ENCODE measurements at places on chromosomes 12 and 14. TPM values are rescaled to one million over a fixed set of nuclear protein-coding genes. Genes with fewer than 3 reads are reported as not detected.
A peak's percentile ranks its signal among the peaks of the same experiment; 100 is the strongest.

GRCh38 chr14:92154283-92154942, 32.6 kb downstream of the CPSF2 start:
- H3K4me1 ChIP-seq, result peaks cover 8% of the 10 kb centered on the region
- DNase-seq, result no peak
- no peak overlapping the region for H3K27ac ChIP-seq
- H3K36me3 ChIP-seq, result peaks cover 35% of the 10 kb centered on the region
- H3K4me3 ChIP-seq, result no peak overlapping the region
- H3K27me3 ChIP-seq, result no peaks in the 10 kb centered on the region

Gene KRT4
- total RNA-seq, result not detected

Gene LRRC10
- total RNA-seq, result not detected

Gene AACS
- 25.5 TPM for total RNA-seq

Gene COCH
- total RNA-seq, result 2.8 TPM

DNA sequence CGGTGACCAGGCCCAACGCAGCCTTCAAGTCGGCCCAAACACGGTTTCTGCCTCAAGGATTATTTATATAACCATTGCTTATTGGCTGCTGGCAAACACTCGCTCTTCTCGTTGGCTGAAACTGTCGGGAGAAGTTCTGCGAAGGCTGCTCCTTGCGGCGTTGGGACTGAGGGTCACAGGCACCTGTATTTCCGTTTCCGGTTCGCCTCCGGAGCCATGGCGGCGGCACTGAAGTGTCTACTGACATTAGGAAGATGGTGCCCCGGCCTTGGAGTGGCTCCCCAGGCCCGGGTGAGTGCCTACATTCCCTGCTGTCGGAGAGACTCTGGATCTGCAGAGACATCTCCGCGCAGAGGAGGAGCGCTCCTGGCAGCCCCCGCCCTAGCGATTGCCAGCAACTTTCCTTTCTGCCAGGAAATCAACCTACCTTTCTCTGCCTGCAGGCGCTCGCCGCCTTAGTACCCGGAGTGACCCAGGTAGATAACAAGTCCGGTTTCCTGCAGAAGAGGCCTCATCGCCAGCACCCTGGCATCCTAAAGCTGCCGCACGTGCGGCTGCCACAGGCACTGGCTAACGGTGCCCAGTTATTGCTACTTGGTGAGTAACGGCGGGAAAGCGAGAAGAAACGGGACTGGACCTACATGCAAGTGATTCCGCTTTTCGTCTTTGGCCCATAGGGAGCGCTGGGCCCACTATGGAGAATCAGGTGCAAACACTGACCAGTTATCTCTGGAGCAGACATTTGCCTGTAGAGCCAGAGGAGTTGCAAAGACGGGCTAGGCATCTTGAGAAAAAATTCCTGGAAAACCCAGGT, at the start of gene METTL17:
Gene METTL17 (plus strand): TSS at position 194 of the 814 bp plus-strand sequence. CDS start 23 bp downstream, at position 217.
- H3K4me1 ChIP-seq, result peaks cover 21% of the 10 kb centered on the region
- peak within 1 kb of the TSS; percentile 89 for H3K27ac ChIP-seq
- H3K4me3 ChIP-seq, result peak within 1 kb of the TSS; percentile 95
- DNase-seq, result peak; percentile 82

DNA sequence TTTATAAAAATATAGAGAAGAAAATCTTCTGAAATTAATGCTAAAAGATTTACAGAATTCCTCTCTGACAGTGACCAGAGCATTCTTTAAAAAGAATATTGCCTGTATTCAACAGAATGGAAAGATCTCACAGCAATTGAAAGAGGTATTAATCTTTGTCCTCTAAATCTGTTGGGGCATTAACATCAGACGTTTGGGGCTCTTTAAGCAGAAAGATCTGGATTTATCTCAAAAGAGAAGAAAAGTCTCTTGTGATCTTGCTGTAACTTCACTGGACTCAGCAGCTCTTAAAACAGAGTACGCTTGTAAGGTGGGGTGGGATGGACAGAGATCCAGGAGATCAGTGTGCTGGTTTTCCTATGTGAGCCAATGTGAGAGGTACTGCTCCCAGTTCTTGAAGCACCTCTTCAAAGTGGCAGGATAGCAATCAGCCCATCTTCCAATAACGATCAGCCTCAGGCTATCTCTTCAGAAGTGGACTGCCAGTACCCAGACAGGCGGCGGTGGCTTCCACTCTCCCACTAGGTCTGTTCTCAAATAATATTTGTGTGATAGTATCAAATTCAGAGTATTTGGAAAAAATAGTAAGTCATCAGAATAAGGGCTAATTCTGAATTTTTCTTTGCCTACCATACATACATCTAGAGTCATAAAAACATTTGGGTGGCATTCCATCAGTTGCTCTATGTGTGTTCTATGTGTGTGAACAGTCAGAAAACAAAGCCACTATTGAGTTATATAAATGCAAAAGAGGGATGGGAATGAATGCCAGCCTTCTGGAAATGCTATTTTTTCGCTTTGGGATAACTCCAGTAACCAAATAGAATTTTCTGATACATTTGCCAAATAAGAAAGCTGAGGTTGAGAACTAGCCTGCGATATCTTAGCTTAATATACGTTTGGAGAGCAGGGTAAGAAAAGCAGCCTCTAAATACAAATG, 237.4 kb upstream of the RGS6 start:
- DNase-seq, result no peak
- H3K27me3 ChIP-seq, result no peaks in the 10 kb centered on the region
- H3K27ac ChIP-seq, result no peak overlapping the region
- H3K36me3 ChIP-seq, result peaks cover 47% of the 10 kb centered on the region

Gene JPH4
- total RNA-seq, result not detected

DNA sequence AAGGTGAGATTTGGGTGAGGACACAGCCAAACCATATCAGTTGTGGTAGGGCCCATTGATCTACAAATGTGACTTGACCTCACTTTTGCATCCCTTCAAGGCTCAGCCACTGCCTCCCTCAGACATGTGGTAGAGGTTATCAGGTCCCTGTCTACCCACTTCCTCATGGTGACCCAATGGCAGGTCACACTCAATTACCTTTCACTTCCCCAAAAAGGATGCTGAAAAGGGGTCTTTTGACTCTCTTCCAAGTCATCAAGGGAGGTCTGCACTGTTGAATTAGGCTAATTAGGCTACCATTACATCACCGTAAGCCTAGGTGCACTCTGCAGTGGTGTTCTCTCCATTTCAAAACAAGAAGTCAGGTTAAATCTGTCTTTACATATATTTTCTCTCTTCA, 22.6 kb upstream of the DRAM1 start:
- H3K36me3 ChIP-seq, result no peaks in the 10 kb centered on the region
- peaks cover 9% of the 10 kb centered on the region for H3K4me1 ChIP-seq
- H3K4me3 ChIP-seq, result no peak overlapping the region
- peak overlapping the region; percentile 13 for H3K27ac ChIP-seq

Gene SLC25A47
- total RNA-seq, result not detected

DNA sequence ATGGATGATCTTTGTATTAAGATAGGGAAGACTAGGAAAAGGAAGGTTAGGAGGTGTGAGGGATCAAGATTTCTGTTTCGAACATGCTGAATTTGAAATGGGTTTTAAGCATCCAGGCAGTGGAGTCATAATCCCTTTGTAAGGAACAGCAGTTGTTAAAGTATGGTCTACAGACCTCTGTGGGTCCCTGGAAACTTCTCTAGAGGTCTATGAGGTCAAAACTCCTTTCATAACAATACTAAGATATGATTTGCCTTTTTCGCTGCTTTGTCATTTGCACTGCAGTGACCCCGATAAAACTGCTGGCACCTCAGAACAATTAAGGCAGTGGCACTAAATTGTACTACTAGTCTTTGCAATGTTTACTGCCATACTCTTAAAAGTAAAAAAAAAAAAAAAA, 1.5 kb downstream of the RAD51AP1 start:
- peak overlapping the region; percentile 100 for H3K4me3 ChIP-seq
- peak overlapping the region; percentile 75 for H3K27ac ChIP-seq
- H3K4me1 ChIP-seq, result peaks cover 26% of the 10 kb centered on the region
- no peak for DNase-seq
- H3K36me3 ChIP-seq, result peaks cover 16% of the 10 kb centered on the region
- no peaks in the 10 kb centered on the region for H3K27me3 ChIP-seq

Gene LRRC43
- total RNA-seq, result not detected

DNA sequence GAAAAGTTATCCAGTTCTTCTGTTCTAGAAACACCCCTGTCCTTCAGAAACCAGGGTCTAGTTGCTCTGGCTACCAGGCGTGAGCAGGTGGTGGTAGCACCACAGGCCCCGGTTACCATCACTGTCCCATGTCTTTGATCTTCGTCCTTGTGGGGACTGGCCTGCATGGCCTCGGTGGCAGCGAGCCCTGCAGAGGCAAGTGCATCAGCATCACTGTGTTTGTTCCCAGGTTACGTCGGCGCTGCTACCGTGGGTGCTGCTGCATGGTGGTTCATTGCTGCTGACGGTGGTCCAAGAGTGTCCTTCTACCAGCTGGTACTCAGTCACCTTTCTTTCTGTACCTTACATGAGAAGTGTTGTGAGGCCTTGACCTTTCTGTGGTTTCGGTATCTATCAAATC, 58.9 kb downstream of the ANAPC7 start:
- DNase-seq, result no peak
- H3K36me3 ChIP-seq, result peaks cover 37% of the 10 kb centered on the region
- H3K4me1 ChIP-seq, result peaks cover 16% of the 10 kb centered on the region
- H3K27me3 ChIP-seq, result no peaks in the 10 kb centered on the region
- H3K27ac ChIP-seq, result no peak overlapping the region

GRCh38 chr14:55240526-55241178, 30.6 kb upstream of the FBXO34 start:
- H3K27me3 ChIP-seq, result peaks cover 11% of the 10 kb centered on the region
- no peak overlapping the region for H3K4me3 ChIP-seq
- H3K27ac ChIP-seq, result no peak overlapping the region
- H3K4me1 ChIP-seq, result peaks cover 3% of the 10 kb centered on the region

Gene KIF26A
- total RNA-seq, result 0.17 TPM

Gene MUCL1
- total RNA-seq, result not detected

DNA sequence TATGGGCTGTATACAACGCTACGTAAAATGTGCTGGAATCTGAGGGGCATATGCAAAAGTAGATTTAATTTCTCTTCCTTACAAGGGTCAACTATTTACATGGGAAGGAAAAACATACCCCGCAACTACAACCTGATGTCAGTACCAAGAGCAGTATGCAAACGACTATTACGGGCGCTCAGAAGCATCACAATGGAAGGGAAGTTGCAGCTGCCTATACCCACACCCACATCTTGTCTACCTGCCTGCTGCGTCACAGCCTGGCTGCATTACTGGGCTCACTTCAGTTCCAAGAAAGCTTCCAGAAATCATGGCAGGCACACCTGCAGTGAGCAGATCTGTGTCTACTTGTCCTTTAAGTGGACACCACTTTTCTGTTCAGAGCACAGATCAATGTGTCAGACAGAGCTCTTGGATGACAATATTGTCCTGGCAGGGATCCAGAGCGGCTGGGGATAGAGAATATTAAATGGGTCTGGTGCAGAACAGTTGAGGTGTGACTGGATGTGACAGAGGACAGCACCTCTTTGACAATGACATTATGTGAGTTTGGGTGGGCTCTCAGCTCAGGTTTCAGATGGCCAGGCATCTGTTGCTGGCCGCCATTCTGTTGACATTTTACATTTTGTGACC, 41.5 kb upstream of the GNG2 start:
- no peak overlapping the region for H3K4me3 ChIP-seq
- no peak for DNase-seq
- no peaks in the 10 kb centered on the region for H3K36me3 ChIP-seq
- H3K4me1 ChIP-seq, result no peaks in the 10 kb centered on the region

GRCh38 chr14:39416072-39416471, 16.2 kb downstream of the FBXO33 start:
- no peak overlapping the region for H3K4me3 ChIP-seq
- peaks cover 56% of the 10 kb centered on the region for H3K36me3 ChIP-seq
- H3K27me3 ChIP-seq, result no peaks in the 10 kb centered on the region
- DNase-seq, result no peak

DNA sequence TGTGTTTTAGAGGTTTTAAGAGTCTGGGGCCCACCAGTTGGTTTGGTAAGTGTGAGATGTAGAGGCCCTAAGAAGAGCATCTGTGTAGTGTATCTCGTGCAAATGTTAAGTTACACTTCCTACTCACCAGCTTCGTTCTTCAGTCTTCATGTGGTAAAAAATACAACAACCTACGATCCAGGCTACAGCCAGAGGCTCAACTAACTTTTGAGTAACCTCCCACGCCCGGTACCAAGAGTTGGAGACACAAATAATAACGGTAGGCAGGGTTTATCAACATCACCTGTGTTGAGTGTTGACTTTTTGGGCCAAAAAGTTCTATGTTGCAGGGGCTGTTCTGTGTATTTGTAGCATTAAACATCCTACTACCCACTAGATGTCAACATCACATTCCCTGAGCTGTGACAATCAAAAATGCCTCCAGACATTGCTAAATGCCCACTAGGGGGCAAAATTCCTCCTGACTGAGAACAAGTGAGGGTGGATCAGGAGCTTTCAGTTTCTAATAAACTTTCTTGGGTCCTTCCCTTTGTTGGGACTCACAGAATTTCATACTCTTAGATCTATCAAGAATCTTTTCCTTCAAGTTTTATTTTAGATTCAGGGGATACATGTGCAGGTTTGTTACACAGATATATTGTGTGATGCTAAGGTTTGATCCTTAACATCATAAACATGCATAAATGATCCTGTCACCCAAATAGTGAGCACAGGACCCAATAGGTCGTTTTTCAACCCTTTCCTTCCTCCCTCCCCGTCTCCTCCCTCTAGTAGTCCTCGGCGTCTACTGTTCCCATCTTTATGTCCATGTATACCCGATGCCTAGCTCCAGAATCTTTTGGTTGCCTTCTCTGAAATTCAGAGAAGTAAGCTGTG, 94.7 kb downstream of the SLC2A13 start:
- H3K27ac ChIP-seq, result peak overlapping the region; percentile 64
- no peaks in the 10 kb centered on the region for H3K27me3 ChIP-seq
- H3K4me1 ChIP-seq, result peaks cover 15% of the 10 kb centered on the region
- no peak for DNase-seq

- no peak overlapping the region for H3K4me3 ChIP-seq
- H3K27me3 ChIP-seq, result peaks cover 11% of the 10 kb centered on the region
- peaks cover 23% of the 10 kb centered on the region for H3K4me1 ChIP-seq
- peak overlapping the region; percentile 38 for H3K27ac ChIP-seq
- no peaks in the 10 kb centered on the region for H3K36me3 ChIP-seq
Observed at GRCh38 chr12:57456737-57457490, 1.8 kb downstream of the INHBE start.
